ENCODE measurements at places on chromosomes 6 and 20.

- DNase-seq: no peak
These were observed 408.6 kb downstream of the RNF144B start for GRCh38 chr6:18795726-18796125.

- no peak for DNase-seq
These were observed 6.8 kb upstream of the MRAP2 start for GRCh38 chr6:84026721-84027164.

GRCh38 chr6:33906439-33906838 is 102.6 kb upstream of the MLN start:
- no peak for DNase-seq

DNA sequence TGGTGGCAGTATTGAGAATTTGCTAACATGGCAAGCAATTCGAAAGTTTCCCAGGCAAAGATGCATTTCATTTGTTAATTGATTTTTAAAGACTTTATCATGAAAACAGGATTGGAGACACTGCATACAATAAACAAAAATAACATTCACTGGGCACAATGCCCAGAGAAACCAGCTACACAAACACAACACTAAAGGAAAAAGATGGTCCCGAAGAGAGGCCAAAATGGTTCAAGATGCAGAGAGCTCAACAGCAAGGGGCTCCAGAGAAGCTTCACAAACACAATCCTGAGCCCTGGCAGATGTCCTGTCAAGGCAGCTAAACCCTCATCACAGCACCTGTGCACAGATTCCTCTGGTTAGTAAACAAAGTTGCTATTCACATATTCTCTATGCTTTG is 79.3 kb downstream of the INSM1 start:
- DNase-seq: no peak

- DNase-seq: no peak
These were observed 49.4 kb downstream of the KAT14 start for GRCh38 chr20:18187020-18187419.

DNA sequence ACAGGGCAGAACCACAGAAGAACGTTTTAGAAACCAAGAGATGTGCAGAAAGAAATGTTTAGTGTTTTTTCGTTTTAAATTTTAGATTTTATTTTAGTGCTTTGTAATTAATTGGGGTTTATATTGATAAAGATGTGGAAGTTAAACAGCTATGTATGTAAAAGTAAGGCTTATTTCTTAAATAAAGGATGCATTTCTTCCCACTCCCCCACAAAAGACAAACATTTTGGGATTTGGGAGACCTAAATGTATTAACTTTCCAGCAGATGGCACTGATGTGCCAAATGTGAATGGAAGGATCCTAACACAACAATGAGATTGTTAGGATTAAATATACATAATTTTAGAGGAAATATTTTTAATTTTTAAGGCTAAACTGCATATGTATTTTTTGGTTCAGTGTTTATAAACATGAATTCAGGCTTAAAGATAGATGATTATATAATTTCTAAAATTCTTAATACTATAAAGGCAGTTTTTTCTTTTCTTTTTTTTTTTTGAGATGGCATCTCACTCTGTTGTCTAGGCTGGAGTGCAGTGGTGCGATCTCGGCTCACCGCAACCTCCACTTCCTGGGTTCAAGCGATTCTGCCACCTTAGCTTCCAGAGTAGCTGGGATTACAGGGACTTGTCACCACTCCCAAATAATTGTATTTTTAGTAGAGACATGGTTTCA is 12.0 kb downstream of the PFDN4 start:
- DNase-seq: no peak

DNA sequence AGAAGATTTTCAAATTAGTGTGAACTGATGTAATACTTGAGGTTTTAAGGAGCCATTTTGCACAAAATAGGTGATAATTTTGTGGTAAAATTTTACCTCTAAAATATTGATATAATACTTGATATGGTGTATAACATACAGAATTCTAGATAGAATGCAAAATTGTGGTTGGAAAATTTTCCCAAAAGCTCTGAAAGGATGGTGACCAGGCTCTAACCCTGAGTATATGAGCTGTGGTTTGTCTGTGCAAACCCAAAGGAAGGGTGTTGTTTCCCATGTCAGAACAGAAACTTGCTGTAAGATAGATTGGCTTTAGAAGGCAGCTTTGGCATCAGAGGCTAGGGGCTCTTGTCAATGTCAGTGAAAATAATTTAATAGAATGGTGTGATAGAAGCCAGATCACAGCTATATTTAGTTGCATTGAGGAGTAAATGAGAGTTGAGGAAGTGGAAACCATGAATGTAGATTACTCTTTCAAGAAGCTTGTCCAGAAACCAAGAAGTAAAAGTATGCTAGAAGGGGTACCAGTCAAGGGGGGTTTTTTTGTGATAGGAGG is 257.7 kb downstream of the FARS2 start:
- no peak for DNase-seq

DNA sequence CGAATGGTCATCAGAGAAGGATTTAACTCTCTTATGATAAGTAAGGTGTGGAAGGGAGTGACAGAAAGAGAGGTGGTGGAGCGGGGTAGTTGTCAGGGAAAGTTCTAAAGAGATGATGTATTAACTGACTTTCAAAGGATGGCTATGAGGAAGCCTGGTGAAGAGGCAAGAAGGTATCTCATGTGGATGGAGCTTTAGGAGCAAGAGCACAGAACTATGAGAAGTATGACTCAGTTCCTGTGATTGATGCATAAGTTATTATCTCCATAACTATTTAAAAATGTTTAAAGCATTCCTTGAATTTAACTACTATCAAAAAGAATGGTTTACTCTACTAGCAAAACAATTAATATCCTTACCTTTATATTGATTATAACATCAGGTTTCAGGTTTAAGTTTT is 28.8 kb downstream of the AK9 start:
- DNase-seq: no peak

DNA sequence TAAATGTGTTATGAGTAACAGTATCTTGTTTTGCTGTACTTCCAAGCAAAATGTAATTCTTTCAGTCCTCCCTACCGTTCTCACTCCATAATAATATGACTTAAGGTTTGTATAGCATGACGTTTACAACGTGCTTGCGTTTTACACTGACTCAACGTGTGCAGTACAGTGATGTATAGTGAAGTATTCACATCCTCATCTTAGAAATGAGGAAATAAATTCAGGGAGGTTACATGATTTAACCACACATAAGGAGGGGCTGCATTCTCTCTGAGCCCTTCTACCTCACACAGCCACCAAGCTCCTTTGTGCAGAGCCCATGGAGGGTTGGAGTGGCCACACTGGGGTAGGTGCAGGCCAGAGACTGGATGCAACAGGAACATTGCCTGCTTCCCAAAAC is 164.5 kb downstream of the MTHFD1L start:
- no peak for DNase-seq

- no peak for DNase-seq
These were observed 244.7 kb upstream of the BTBD3 start for GRCh38 chr20:11672959-11673358.

DNA sequence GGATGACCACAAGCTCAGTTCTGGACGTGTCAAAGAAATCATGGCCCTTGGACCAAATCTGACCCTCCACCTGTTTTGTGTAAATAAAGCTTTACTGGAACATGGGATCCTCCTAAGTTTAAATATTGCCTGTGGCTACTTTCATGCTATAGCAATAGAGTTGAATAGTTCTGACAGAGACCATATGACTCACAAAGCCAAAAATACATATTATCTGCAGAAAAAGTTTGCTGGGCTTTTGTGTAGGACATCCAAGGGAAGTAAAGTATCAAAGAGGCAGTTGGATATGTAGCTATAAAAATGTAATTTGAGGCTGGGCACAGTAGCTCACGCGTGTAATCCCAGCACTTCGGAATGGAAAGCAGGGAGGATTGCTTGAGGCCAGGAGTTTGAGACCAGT is 78.9 kb downstream of the TOX2 start:
- DNase-seq: no peak

GRCh38 chr6:52558266-52559000 is 18.4 kb downstream of the TRAM2 start:
- DNase-seq: no peak

DNA sequence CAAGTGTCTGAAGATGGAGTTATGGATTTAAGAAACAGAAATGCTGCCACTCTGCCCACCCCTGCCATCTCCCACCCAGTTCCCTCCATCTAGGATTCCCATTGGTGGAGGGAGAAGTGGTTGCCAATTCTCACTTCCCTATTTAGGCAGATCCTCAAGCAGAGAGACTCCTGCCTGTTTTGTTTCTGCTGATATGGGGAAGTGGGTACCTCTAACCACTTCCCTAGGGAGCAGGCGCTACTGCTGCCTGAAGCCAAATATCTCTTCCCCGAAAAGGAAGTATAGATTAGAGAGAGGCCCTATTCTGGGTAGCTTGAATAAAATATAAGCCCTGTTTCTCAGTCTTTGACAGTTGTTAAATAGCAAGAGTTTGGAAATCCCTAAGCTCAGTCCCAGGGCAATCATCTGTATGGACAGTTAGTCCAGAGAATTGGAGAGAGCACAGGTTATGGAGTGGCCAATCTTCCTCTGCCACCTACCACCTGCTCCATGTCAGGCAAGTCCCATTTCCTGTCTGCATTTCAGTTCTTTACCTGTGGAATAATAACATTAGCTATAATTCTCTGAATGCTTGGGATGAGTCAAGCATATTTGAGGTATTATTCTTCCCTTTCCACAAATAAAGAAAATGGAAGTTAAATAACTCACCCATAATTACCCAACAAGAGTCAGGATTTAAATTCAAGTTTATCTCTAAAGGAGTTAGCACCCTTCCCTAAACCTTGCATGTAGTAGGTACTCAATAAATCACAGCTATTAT is 2.6 kb upstream of the ADGB start:
- DNase-seq: no peak

- no peak for DNase-seq
These were observed 4.4 kb upstream of the KCNS1 start for GRCh38 chr20:45105317-45105716.

- no peak for DNase-seq
These were observed 2.2 kb downstream of the RGS19 start for GRCh38 chr20:64077094-64077493.

DNA sequence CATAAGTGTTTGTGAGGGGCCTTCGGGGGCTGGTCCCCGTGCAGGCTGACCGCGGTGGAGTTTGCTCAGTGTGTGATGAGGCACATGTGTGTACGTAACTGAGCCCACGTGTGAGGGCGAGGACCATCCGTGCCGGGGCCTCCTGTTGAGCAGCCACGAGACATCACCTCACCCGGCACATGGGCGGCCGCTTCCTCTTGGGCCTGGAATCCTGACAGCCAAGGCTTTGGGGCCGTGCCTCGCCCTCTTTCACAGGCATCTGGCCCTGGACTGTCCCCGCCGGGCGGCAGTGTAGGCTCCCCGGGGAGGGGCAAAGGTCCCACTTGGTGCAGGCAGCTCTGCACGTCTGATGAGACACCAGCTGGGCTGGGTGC is 202.3 kb downstream of the DLL1 start:
- no peak for DNase-seq

DNA sequence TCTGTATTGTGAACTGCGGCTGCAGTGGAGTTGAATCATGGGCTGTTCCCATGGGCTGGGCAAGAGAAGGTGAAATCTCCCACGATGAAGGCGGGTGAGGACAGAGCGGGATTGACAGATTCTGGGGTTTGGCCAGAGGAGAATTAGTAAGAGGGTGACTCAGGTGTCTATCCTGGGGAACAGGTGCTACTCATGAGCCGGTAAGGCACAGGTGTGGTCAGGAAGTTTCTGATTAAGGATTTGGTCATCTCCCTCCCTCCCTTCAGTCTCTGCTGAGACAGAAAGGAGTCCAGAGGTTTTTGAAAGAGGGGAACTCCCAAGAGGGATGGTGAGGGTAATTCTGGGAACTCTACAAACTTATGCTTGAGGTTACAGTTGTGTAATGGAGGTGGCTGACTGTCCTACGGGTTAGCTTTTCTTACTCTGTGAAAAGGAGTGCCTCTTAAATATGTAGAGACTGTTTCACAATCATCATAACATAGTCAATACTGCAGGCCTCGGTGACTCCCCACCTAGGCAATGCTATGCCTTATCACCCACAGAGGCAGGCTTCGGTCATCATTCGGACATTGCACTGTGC is 31.5 kb downstream of the SERPINB1 start:
- no peak for DNase-seq

DNA sequence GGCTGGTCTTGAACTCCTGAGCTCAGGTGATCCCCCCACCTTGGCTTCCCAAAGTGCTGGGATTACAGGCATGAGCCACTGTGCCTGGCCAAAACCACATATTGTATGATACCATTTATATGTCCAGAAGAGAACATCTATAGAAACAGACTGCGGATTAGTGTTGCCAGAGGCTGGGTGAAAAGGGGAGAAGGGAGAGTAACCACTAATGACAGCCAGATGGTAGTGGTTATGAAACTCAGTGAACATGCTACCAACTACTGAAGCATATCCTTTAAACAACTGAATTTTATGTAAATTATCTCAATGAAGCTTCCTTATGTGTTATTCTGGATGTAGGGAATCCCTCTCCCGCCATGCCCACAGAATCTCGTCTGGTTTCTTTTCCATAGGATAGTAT is 15.7 kb downstream of the SLC23A2 start:
- no peak for DNase-seq

DNA sequence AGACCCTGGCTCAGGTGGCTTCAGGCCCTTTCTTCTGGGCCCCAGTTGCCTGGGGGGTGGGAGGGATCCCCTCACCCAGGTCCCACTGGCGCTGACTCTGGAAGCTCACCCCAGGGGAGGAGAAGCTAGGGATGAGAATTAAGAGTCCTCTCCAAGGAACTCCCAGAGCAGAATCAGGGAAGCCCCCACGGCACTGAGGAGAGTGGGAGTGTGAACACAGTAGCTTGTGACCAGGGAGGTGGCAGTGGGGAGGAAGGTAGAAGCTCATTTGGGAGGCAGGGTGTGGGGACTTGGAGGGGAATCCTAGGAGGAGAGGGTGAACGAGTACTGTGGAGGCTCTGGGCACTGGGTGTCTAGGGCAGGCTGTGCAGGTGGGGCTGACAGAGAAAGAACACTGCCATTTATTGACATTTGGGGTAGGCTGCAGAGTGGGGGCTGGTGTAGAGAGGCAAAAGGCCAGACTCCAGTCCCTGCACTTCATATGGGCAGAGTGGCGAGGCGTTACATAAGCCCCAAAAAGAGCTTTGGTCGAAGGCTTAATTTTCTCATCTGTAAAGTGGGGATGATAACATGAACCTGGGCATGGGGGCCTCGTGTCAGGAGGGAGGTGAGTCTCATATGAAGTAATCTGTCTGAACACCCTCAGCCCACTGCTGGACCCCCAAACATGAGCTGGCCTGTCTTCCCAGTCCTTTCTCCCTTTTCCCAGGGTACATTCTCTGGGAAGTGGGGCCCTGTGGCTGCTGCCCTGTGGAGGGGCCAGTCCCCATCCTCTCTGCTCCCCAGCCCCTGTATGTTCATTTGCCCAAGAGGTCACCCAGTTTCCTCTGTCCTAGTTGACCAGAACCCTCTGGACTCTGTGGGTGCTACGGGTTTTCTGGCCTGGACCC is 80.5 kb downstream of the VEGFA start:
- DNase-seq: no peak

GRCh38 chr6:91167846-91168245 is 581.0 kb upstream of the MAP3K7 start:
- no peak for DNase-seq

- DNase-seq: no peak
These were observed 82.9 kb upstream of the FOXP4 start for GRCh38 chr6:41463062-41463930.

Data from stimulated activated CD8-positive, alpha-beta memory T cell treated with anti-CD3 and anti-CD28 coated beads, Interleukin-7, amount 100 ng/mL, for 24 hours (primary cell).